ENCODE measurements at places on chromosomes 5 and 9.

DNA sequence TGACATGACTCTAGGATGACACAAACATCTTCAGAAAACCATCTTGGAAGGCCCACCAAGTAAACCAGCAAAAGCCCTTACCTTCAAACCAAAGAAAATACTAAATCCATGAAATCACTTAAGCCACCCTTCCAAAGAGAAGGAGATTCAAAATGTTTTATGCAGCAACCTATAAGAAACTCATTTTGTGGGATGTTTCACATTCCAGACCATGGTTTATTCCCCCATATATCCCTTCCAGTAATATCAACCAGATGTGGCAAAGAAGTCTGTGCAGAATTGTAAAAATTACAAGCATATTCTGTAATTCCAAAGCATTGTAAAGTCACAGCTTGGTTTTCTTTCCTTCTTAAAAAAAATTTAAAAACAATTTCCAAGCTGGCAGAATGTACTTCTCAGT lies 117.4 kb downstream of the SLIT3 start:
- DNase-seq, result no peak

- no peak for DNase-seq
Observed at GRCh38 chr9:120928015-120928482, 1.5 kb upstream of the TRAF1 start.

- DNase-seq, result no peak
Observed at GRCh38 chr9:137679249-137679648, 60.4 kb downstream of the EHMT1 start.

- no peak for DNase-seq
Observed at GRCh38 chr5:176606032-176606431, 3.9 kb downstream of the GPRIN1 start.

- no peak for DNase-seq
Observed at GRCh38 chr5:80055491-80056170, 20.5 kb downstream of the THBS4 start.

- no peak for DNase-seq
Observed at GRCh38 chr5:22539762-22540161, 313.4 kb downstream of the CDH12 start.

DNA sequence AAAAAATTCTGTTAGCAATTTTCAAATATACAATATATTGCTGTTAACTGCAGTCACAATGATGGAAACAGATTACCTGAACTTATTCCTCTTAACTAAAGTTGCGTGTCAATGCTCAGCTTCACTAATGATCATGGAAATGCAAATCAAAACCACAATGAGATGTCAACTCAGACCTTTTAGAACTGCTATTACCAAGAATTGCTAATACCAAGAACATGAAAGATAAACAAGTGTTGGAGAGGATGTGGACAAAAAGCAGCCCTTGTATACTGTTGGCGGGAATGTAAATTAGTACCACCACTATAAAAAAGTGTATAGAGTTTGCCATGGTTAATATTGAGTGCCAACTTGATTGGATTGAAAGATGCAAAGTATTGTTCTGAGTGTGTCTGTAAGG lies 1409.7 kb upstream of the CDH18 start:
- DNase-seq, result no peak

DNA sequence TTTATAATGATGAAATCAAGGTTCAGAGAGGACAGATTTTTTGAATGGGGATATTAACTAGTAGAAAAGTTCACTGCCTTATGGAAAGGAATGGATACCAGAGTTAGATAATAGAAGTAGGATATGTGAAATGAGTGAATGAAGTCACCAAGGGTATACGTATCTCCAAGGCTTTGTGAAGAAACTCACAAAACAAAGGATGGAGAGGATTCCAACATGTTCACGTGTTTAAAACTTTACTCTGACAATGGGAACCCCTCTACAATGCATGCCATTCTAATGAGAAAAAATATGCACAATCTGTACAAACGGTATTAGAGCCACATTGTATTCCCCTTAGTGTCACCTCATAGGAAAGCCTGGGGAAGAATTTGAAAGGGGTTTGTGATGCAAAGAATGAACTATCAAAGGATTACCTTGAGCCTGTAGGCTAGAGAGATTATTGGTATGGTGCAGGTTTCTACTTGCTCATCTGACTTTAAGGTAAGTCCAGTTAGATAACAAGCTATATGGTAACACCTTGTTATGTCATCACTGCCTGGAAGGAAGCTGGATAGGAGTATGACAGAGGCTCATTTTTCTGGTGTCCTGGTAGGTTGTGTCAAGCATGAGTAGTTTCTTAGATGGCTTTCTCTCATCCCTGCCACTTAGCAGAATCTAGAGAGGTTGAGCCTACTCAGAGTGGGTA lies 250.3 kb upstream of the SEMA6A start:
- no peak for DNase-seq

- DNase-seq, result no peak
Observed at GRCh38 chr5:117183326-117183725, 608.7 kb upstream of the SEMA6A start.

DNA sequence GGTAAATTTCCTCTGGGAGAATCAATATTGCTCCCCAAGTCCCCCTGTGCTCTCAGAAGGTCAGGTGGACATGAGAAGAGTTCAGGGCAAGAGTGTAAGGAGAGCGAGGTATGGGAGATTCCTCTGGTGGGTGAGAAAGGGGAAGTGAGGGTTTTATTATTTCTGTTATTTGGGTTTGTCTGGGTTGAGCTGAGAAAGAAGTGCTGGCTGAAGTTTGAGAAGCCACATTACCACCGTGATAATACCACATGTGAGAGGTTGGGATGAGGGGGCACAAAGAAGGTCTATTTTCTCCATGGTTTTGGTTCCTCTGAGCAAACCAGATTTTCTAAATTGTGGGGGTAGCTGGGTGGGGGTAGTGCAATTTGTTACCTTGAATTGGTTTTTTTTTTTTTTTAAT lies 350.4 kb downstream of the OSTF1 start:
- no peak for DNase-seq

DNA sequence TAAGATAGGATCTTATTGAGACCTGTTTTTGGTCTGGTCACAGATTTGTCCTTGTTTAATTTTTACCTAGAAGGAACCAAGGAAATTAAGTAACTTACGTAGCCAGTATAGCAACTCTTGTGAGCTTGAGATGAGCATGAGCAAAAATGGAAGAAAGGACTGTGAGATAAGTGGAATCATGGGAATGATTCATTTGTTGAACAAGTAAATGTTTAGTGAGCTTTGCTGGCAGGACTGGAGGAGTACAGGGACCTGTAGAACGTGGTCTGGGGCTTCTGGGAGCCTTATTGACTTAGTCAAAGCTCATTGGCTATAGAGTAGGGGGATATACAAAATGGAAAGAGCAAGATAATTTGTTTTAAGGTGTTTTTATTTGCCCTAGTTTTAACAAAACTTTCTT lies 3.0 kb downstream of the RAD23B start:
- no peak for DNase-seq

- no peak for DNase-seq
Observed at GRCh38 chr9:84059936-84060335, 79.3 kb downstream of the RMI1 start.

- DNase-seq, result no peak
Observed at GRCh38 chr5:151572657-151573368, 18.3 kb downstream of the FAT2 start.

- DNase-seq, result no peak
Observed at GRCh38 chr5:154478752-154479159, 729 bp upstream of the HAND1 start.

GRCh38 chr9:35611230-35611797 lies 6.3 kb downstream of the TESK1 start:
- DNase-seq, result peak; percentile 46

- peak; percentile 37 for DNase-seq
Observed at GRCh38 chr5:74576941-74577456, 63.5 kb downstream of the ENC1 start.

DNA sequence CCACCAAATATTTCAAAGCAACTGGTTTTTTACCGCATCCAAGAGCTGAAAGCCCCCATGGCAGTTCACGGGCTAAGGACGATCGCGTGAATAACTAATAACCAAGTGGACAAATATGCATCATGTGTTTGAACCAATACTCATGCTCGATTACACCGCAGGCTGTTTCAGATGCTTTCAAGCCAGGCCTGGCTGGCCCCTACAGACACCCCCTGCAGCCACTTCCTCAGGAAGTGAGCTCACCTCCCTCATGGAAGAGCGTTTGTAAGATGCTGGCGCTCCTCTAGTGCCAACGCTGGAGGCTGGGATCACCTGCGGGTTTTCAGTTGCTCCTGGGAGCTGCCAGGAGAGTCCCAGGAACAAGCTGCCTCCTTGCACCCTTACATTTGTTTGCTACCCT lies 53.9 kb upstream of the PTCH1 start:
- DNase-seq, result no peak

DNA sequence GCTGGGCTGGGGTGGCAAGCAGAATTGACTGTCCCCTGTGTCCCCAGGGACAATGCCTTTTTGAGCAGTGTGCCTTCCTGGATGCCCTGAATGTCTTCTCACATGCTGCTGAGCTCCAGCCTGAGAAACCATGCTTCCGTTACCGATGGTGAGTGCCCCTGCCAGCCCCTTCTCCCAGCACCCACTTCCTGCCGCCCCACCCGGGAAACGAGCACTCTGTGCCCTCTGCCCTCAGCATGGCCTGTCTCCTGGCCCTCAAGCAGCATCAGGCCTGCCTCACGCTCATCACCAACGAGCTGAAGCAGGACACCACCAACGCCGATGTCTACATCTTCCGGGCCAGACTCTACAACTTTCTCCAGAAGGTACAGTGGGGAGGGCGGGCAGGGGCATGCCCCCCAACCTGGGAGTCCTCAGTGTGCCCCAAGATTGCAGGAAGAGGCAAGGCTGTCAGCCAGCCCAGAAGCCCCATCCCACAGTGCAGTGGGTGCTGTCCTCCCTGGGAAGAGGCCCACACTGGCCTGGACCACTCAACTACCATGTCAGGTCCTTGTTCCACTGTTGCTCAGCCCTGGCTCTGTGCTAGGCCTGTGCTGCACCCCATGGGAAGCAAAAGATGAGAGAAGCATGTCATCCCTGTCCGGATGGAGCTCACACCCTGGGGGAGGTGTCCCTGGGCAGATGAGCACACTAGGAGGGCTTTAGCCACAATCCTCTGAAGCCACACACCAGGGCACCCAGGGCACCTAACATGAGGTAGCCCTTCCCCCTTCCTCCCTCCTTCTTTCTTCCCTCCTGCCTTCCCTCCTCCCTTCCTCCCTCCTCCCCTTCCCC lies 4.4 kb downstream of the TTC16 start:
- DNase-seq, result no peak

DNA sequence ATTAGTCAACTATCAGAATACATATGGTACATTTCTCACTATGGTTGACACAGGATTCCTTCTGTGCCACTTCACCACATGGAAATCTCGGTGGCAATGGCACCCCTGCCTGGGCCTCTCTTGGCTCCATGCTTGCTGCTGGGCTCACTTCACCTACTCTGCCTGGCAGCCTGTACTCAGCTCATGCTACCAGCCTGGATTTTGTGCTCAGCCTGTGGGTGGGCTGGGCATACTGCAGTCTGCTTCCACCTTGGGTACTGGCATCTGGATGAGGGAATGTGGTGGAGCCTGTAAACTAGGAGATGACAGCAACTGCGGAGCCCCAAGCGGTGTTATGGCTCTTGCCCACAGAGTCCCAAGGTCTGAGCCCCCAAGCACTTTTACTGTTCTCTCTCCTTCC lies 604.1 kb downstream of the MTRR start:
- DNase-seq, result no peak

DNA sequence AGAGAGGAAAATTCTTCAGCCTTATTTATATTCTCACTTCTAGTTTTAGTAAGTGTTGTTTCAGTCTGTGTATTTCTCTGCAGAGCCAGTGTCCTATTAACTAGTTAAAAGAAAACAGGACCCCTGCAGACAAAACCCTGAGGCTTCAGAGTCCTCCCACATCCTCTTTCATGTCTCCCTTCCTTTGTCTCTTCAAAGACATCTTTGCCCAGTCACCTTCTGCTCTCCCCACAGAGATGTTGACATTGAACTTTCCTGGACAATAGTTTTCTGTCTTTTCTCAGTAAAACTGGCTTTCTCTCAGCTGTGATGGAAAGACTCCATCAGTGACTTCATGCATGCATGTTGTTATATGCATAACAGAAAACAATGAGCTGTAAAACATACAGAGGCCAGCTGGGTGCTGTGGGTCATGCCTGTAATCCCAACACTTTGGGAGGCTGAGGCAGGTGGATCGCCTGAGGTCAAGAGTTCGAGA lies 20.2 kb downstream of the GRAMD2B start:
- DNase-seq, result no peak

DNA sequence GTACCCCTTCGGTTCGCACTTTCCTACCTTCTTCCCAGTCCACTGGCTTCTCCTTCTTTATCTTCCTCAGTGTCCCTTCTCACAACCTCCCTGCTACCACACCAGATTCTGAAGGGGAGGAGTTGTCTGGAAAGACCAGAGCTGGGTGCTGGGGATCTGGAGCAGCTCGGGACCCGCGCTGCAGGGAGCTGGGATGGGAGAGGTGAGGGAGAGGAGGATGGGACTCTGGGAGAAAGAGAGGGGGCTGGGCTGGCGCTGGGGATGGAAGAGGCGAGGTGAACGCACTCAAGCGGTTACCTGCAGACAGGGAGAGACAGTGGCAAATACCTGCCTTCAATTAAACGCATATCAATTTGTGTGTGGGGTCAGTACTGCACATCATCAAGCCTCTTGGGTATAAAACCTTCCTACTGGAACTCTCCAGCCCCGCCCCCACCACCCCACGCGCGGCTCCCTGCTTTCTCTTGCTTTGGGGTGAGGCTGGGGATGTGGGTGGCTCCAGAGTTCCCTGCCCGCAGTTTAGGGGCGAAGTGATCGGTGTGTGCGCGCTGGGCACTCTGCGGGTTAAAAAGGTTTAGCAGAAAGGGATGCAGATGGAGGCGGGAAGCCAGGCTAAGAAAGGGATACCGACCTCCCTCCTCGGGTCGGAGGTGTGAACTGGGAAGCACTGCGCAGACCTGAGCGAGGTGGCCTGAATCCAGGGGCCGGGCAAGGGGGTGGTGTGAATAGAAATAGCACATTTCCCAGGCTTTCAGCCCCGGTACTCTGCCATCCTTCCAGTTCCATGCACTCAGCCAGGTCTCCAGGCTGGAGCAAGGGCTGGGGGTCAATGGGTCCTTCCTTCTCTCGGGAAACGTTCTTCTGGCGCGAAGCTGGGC lies 977 bp upstream of the PAM start:
- peak; percentile 17 for DNase-seq

DNA sequence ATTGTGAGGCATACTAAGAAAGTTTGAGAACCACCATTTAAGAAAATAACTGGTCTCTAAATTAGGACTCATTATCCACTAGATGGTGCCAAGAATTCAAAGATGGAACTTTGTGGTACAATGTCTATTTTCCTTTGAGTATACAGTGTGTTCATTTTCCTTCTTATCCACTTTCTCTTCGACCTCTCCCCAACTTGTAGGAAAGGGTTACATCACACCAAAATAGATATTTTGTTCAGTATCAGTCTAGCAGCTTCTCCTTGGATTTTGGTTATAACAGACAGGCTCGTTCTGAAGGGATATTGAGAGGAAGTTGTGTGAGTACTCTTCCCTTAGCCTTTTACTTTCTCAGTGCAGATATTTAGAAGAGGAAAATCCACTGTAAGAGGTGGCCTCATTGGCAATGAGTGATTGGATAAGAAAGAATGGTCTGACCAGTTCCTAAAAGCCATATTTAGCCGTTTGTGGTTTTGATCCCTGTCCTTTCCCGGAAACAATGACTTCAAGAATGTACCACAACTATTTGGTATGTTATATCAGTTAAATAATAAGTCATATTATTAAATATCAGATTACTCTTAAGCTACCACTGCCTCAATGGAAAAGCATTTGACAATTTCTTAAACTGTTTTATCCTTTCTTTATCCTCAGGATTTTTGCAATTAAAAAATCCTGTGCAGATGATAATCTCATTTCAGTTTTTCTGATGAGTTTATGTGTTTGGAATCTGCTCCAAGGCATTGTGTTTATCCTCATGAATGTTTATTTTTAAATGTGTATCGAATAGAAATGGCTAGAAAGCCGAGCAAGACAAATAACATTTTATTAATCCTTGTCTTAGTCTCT lies 69.0 kb upstream of the GRAMD2B start:
- DNase-seq, result no peak
